ENCODE measurements at places on chromosomes 6 and 20.

- DNase-seq, result no peak
These were observed 132.7 kb upstream of the MAP3K7 start for GRCh38 chr6:90719321-90720195.

- no peak for DNase-seq
These were observed 21.9 kb downstream of the ZNF217 start for GRCh38 chr20:53571555-53572286.

GRCh38 chr20:17928633-17929311 lies 39.8 kb downstream of the SNX5 start:
- no peak for DNase-seq

DNA sequence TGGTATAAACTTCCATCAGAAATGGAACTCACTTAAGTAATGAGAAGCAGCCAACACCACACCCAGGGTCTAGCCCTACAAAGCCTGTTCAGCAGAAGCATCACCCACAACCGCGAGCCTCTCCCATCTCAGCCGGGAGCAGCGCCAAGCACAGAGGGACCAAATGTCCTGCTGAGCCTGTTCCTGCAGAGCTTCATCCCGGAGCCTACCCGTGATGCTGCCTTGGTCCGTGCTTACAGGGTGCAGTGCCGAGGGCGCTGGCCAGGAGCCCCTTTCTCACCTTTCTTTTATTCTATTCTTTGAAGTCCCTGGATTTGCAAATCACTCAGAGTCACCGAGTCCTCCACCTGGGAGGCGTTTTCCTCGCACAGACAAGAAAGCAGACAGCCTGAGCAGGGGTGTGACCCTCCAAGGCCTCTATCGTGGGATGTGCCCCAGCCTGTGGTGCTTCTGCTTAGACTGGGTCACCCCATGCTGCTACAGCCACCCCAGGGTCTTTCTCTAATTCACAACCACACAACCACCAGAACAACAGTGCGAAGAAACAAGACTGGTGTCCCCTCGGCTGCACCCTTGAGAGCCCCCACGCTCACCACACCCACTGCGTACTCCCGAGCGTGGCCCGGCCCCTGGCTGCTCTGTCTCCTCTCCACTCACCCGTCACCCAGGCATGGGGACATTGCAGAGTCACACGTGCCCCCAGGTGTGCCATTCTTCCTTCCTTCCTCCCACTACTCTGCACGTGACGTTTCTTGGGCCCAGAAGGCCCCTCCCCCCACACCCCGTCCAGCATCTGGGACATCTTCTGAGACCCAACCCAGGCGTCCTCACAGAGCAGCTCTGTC lies 92.2 kb upstream of the MPC1 start:
- no peak for DNase-seq

DNA sequence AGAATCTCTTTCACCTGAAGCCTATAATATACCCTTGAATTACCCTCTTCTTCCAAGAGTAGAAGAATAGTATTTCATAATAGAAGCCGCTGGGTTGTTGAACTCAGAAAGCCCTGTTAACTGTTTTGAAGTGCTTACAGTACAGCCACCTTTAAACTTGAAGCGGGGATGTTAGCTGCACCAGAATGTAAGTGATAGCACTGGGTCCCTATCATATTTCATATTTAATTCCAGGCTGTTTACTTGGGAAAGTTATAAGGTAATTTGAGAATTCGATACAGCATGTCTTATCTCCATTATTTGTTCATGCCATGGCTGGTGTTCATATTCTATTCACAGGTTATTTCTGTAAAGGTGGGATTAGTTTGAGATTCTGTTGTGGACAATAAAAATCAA lies 63.5 kb upstream of the VSTM2L start:
- DNase-seq, result no peak

- peak; percentile 96 for DNase-seq
These were observed 9.4 kb upstream of the ARMC12 start for GRCh38 chr6:35727231-35727934.

GRCh38 chr6:13004601-13005000 lies 288.0 kb downstream of the PHACTR1 start:
- no peak for DNase-seq

- DNase-seq, result no peak
These were observed 50.6 kb downstream of the LAMA4 start for GRCh38 chr6:112203577-112204349.

- no peak for DNase-seq
These were observed 779.3 kb upstream of the CITED2 start for GRCh38 chr6:140153703-140154102.

- no peak for DNase-seq
These were observed 47.2 kb downstream of the KIF13A start for GRCh38 chr6:17940151-17940792.

DNA sequence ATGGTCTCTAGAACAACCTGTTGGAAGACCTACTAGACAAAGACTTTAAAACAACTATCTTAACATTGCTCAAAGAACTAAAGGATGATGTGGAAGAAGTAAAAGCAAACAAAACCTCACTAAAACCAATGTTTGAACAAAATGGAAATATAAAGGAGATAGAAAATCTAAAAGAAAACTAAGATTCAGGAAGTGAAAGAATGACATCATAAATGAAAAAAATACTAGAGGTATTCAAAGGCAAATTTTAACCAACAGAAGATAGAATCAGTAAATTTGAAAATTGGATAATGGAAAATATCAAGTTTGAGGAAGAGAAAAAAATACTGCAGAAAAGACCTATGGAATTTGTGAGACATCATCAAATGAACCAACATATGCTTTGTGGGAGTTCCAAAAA lies 914.1 kb upstream of the GJE1 start:
- no peak for DNase-seq

DNA sequence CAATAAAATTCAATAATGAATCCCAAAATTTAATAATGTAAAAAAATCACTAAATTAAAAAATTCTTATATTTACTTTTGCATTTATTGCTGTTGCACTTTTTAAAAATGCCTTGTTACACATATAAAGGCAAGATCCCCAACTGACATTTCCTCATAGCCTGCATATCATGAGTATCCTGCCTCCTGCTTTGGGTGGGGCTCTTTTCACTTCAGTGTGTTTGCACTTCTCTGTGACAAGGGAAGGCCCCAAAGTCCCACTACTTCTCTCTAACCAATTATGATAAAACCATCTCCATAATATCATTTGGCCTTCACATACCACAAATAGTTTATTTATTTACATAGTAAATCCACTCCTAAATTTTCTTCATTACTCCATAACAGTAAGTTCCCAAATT lies 446.1 kb upstream of the MARCKS start:
- DNase-seq, result no peak

DNA sequence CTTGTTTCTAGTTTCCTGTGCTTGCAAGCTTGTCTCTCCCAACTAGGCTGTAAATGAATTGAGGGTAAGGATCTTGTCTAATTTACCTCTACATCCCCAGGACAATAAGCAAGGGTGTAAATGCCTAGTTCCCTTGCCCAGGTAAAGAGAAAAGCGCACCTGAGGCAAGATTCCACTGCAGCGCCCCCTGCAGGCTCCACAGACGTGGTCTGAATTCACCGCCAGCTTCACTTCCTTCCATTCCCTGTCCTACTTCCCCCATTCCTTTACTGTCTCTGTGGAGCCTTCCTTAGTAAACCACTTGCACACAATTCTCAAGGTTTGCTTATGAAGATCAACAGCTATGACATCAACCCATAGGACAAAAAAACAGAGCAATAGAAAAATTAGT lies 42.3 kb downstream of the ANKEF1 start:
- DNase-seq, result no peak

GRCh38 chr20:23335521-23335920 lies 15.1 kb upstream of the NXT1 start:
- DNase-seq, result no peak

DNA sequence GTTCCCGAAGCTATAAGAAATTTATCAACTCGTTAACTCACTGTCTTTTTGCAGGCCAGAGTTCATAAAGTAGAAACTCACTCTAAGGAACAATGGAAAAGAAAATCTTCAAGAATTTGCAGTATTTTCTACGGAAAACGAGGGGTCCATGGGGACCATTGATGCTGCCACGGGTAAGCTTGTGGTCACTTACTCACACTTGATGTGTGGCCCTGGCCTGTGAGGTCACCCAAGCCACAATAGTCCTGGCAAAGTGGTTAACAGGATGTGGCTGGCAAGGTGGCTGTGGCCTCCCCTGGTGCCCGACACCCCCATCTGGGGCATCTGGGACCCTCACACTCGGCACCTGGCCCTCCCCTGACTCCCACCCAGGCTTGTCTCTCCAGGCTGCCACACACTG lies 123.4 kb downstream of the C6orf118 start:
- DNase-seq, result no peak

DNA sequence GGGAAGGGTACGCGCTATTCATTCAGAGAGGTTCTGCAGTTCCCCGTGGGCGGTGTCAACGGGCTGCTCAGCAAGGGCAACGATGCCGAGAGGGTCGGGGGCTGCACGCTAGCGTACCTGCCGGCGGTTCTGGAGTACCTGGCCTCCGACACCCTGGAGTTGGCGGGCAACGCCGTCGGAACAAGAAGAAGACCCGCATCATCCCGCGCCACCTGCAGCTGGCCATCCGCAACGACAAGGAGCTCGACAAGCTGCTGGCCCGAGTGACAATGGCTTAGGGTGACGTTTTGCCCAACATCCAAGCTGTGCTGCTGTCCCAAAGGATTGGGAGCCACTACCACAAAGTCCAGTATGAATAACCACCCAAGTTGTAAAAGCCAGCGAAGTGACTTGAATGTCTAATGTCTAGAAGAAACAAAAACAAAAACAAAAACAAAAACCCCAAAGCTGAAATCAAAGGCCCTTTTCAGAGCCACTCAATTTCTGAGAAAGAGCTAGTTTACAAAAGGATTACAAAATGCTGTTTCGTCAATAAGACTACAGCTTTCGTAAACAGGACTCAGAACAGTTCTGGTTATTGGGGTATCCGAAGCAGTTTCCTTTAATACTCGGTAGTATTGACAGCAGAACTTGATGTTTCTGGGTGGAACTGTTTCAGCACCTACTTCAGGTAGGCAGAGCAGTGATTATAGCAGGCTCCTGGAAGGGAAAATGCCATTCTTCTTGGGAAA lies 21.9 kb upstream of the SLC17A4 start:
- no peak for DNase-seq

- no peak for DNase-seq
These were observed 149.9 kb upstream of the PTPN1 start for GRCh38 chr20:50360218-50360672.
